ENCODE measurements at places on chromosomes 16 and 17.

DNA sequence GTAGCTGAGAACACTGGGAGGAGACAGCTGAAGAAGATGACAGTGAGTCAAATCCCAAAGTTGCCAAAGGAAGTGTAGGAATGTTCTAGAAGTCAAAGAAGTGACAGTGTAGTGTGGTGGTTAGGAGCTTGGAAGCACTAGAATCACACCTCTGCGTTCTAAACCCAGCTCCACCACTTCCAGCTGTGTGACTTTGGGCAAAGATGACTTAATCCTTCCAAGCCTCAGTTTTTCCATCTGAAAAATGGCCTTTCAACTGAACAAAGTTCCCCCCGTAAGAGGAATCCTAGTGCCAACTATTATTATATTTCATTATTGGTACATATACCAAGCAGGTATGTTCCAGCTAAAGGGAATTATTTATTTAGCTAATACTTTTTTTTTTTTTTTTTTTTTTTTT is 56.0 kb downstream of the IQCK start:
- DNase-seq, result no peak

DNA sequence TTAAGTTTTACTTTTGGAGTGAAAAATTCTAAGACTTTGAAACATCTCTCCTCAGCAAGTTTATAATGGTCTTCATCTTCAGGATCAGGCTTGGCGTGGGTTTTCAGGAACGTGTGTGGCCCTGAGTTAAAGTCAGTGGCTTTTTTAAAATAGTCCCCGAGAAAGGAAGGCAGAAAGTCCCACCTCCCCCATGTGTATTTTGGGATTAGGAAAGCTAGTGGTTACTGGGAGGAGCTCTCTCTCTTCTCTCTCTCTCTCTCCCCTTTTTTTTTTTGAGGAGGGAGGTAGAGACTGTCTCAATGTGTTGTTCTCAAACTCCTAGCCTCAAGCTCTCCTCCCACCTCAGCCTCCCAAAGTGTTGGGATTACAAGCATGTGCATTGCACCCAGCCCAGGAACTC is 213.2 kb downstream of the IRX3 start:
- DNase-seq, result no peak

DNA sequence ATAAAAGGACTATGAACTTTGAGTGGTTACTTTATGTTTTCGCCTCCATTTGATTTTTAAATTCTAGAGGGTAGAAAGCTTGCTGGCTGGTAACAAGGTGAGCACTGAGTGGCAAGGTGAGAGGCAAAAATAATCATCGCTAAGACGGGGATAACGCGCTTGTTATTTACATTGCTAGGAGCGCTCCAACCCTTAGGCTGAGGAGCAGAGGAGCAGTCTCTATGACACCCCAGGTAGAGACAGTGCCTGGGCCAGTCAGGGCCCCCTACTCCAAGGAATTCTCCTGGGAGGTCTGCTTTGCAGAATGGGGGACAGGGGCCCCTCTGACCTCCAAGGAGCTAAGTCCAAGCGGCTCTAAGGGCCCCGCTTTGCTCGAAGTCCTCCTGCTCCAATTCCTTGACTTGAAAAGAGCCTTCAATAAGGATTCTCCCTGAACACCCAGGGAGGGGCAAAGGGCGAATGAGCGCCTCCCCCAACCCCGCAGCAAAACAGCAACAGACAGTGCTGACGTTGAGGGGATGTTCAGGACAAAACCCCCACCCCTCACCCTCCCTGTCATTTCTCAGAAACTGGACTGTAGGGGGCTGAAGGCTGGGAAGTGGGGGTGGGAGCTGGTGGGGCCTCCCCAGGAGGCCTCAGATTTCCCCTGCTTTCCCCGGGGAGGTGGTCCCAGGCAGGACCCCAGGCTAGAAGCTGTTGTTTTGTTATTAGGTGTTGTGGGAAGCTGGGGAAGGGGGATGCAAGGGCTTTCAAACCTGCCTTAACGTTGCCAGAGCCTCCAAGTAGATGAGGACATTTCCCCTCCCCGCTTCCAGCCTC is 10.2 kb upstream of the FOXF1 start:
- DNase-seq, result no peak

- DNase-seq, result no peak
Observed at GRCh38 chr16:62805221-62805857, 769.1 kb upstream of the CDH8 start.

- no peak for DNase-seq
Observed at GRCh38 chr17:57396511-57396921, 140.2 kb downstream of the MSI2 start.

DNA sequence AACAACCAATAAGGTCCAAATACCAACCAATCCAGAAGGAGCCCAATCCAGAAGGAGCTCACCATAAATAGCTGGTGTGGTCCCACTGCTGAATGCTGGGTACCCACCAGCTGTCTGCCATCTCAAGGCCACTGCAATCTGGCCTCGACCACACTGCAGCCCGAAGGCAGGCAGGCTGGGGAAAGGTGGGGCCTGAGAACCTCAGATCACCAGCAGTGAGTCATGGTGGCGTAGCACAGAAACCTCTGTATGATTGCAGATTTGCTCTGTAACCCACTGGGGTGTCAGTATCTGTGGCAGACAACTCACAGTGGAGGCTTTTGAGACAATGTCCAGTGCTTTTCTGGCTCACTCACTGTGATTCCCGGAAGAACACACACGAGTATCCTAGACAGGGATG is 14.7 kb upstream of the CMTR2 start:
- DNase-seq, result no peak

DNA sequence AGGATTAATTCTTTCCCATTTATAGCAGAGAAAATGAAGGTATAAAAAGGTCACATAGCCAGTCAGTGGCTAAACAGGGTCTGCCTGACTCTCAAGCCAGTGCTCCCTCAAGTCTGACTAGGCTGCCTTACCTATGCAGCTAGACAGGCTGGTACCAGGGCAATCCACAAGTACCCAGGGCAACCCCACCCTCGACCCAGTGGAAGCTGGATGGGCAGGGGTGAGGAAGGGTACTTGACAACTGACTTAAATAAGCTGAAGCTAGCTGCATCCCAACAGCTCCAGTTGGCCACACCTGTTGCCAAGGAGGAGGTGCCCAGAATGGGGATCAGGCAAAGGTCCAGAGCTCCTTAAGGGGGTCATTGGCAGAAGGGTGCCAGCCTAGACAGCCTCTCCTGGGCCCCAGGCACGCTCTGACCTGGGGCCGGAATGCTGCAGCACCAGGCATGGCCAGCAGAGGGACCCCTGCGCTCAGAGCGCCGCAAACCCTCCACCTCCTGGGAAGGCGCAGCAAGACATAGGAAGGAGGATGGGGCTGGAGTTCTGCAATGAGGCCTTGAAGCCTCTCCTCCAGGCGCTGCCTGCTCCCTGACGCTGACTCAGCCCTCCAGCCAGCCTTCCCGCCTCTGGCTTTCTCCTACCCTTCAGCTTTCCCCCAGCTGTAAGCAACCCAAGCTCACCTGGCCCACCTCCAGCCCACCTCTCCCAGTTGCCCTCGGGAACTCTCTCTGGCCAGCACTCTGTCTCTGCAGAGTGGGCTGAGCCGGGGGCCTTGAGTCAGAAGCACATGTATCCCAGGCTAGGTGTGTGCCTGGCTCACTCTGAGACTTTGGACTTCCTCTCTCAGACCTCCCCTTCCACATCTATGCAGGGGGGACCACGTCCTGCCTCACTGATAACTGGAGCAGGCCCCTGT is 28.8 kb downstream of the MPP2 start:
- peak; percentile 18 for DNase-seq

- DNase-seq, result no peak
Observed at GRCh38 chr17:57289130-57289529, 32.8 kb downstream of the MSI2 start.

- no peak for DNase-seq
Observed at GRCh38 chr16:25158401-25158800, 46.9 kb downstream of the LCMT1 start.

- no peak for DNase-seq
Observed at GRCh38 chr16:24381470-24382118, 125.5 kb downstream of the CACNG3 start.

All from stimulated activated CD8-positive, alpha-beta memory T cell treated with anti-CD3 and anti-CD28 coated beads, Interleukin-15, amount 100 ng/mL, for 4 hours (primary cell).